ENCODE measurements at places on chromosomes 5 and 9.

DNA sequence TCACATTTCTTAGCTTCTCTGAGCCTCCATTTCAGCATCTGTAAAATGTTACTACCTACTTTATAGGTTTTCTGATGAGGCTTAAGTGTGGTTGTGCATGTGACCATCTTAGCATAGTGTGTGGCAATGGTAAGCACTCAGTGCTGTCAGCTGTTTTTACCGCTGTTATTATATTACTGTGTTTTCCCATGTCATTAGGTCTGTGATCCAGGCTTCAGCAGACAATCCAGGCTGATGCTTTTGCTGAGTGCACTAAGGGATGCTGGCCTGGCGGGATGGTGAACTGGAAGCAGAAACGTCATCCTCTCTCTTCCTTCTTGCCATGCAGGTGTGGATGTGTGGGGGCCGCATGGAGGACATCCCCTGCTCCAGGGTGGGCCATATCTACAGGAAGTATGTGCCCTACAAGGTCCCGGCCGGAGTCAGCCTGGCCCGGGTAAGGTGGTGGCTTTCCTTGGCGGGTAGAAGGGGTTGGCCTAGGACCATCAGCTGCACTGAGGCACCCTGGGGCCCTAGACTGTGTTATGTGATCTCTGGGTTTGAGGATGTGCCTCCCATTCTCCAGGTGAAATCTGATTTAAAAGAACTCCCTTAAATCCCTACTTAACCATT is 41.9 kb upstream of the SAP30L start:
- no peak for DNase-seq

DNA sequence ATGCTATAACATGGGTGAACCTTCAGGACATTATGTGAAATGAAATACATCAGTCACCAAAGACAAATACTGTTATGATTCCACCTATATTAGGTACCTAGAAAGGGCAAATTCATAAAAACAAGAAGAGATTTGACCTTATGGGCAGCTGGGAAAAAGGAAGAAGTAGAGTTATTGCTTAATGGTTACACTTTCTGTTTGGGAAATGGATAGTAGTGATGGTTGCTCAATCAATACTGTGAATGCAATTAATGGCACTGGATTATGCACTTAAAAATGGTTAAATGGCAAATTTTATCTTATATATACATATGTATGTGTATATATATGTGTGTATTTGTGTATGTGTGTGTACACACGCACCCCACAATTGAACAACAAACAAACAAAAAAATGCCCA is 15.2 kb downstream of the FKBP15 start:
- no peak for DNase-seq

- DNase-seq = peak; percentile 81
Measured at GRCh38 chr5:180803181-180804128, 849 bp upstream of the MGAT1 start.

- DNase-seq = no peak
Measured at GRCh38 chr9:128091571-128091970, 23.5 kb downstream of the SLC25A25 start.

- no peak for DNase-seq
Measured at GRCh38 chr5:124912638-124913328, 166.3 kb upstream of the ZNF608 start.

- DNase-seq = no peak
Measured at GRCh38 chr9:132094314-132094791, 14.7 kb upstream of the MED27 start.

- no peak for DNase-seq
Measured at GRCh38 chr5:156407251-156407650, 80.3 kb downstream of the SGCD start.

DNA sequence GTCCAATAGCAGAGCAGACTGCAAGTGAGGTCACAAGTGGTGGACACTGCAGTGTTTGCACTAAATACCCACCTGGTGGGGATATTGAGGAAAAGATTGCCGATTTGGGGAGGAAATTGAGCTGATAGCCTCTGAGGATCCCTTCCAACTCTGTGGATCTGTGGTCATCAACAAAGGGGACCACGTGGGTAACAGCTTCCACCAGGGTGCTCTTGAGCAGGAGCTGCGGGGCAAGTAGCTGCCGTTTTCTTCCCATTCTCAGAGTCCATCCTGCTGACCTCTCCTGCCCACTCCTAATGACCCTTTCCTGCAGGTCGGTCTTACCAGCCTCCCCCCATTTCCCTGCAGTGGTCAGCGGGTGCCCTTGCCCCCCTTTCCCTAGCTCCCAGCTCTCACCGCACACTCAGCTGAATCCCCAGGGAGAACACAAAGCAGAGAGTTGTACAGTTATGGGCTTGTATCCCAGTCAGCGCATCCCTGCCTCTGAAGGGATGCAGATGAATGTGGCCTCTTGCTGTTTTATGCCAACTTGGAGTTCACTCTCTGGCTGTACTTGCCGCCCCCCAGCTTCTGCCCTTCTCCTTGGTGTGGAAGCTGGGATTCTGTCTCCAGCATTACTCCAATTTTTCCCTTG is 18.0 kb downstream of the DAPK1 start:
- no peak for DNase-seq

DNA sequence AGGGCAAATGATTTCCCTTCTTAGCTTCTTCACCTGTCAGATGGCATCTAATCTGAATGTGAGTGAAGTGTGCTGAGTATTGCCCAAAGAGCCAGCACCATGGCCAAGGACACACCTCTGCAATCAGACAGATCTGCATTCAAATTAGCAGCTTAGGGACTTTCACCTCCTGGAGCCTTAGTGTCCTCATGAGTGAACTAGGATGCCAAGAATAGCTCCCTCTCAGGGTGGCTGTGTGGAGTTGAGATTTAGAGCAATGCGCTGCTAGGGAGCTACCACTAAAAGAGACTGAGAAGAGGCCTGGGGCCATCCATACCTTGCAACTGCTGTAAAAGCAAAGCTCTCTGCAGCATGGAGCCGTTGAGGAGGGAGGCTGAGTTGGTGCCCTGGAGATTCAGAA is 1.4 kb downstream of the CIZ1 start:
- DNase-seq = no peak

DNA sequence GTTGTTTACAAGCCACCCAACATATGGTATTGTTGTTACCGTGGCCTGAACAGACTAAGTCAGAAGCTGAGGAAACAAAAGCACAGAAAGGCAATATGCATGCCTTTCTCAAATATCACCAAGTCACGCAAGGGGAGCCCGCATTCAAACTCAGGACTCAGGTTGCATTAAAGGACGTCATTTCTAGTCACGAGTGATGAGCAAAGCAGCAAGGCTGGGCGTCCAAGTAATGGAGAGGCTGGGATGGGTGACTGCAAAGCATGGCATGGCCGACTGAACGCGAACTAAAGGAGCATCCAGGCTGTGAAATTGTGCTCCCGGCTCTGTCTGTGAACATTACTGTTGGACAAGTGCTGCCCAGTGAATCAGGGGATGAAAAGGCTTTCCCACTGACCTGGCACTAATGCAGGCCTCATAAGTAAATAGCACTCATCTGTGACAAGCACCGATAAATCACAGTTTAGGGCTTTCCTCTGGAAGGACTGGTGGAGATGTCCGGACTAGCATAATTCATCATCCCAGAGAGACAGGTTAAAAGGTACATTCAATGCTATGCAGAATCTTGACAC is 202.8 kb downstream of the SPOCK1 start:
- no peak for DNase-seq

DNA sequence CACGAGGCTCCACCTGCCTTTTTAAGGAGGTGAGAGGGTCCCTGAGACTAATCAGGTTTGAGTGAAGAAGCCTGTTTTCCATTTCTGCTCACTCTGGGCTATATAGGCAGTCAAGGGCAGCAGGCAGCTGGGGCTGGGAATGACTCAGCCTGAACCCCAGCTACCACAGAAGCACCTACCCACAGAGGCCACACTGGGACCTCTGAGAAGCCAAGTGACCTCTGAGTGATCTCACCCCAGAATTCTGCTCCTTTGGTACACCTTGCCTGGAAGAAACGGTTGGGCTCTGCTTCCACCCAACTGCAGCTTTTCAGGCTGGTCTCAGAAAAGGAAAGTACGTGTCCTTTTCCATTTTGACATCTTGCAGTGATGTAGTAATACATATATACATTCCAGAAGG is 6.8 kb downstream of the FAM219A start:
- DNase-seq = no peak

DNA sequence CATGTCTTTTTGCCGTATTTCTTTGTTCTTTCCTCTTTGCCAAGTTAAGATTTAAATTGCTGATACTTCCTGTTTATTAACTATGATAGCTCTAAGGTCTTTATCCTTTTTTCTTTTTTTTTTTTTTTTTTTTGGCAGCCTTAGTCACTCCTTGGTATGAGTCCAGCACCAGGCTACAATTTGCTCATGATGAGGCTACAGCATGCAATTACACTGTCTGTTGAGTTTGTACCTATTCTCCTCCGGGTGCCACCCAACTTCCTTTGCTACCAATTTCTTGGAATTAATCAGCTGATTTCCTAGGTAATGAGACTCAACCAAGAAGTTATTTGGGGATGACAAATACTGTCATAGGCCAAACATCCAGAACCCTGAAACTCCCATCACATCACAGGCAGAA is 25.5 kb downstream of the ACTL7B start:
- no peak for DNase-seq

- DNase-seq = no peak
Measured at GRCh38 chr5:80346055-80346454, 26.3 kb downstream of the SPZ1 start.

DNA sequence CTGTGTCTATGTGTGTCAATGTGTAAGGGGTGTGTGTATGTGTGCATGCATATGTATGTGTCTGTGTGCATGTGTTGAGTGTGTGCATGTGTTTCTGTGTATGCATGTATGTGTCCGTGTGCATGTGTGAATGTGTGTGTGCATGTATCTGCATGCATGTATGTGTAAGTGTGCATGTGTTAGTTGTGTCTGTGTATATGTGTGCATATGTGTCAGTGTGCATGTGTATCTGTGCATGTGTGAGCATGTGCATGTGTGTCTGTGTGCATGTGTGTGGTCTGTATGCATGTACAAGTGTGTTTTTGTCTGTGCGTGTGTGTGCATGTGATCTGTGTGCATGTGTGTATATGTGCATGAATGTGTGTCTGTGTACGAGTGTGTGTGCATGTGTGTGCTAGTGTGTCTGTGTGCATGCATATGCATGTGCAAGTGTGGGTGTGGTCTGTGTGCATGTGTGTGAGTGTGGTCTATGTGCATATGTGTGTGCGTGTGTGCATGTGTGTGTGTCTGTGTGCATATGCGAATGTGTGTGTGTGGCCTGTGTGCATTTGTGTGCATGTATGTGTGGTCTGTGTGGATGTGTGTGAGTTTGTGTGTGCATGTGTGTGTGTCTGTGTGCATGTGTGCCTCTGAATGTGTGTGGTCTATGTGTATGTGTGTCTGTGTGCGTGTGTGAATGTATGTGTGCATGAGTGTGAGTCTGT is 9.6 kb downstream of the FAM163B start:
- no peak for DNase-seq
